ENCODE measurements at places on chromosomes 4 and X.

DNA sequence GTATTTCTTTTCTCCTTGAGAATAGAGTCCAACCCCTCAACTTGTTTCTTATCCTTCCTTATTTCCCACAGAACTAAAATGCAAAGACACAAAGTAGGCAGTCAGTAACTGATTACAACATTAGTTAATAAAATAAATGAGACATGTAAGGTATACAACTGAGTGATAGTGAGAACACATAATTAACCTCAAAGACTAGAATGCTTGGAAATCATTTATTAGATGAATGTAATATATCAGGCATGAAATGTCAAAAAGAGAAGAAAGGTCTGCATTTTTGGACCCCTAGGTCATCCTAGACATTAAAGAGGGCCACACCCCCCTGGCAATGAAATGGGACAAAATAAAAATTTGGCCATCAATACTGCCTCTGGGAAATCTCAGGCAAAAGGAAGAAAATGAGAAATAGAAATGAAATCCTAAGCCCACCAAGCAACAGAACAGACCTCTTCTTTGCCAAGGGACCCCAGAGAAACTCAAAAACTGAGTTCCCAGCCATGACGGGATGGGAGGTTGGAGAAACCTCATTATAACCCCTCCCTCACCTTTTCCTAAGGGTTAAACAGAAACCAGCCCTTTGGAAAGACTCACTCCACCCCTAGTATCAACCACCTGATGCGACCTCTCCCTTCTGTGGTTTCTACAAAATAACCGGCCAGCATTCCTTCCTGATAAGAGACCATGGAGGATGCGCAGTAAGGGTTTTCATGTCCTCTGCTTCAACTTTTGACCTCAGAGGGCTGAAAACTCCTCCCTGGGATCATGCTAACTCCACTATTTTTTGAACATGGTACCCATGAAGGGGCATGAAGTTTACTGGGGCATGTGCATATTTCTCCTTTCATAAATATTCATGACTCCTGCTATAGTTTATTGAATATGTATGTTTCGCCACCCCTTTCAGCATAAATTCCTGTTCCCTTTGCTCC is 90.0 kb upstream of the EXOC1L start:
- DNase-seq, result no peak

- no peak for DNase-seq
Measured at GRCh38 chrX:73916489-73916888, 353.5 kb downstream of the CHIC1 start.

DNA sequence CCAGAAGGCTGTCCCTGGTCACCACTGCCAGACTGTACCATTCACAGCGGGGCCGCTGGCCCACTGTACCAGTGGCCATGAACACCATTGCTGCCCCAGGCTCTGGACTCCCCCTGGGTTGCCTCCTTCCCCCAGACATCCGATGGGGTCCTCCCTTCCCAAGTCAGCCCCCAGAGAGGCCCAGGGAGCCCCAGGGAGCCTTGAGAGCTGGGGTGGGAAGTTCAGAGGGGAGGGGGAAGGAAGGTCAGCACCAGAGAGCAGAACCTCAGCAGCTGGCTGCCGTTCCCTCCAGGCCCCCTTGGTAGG is 441 bp upstream of the ARHGAP4 start:
- no peak for DNase-seq

GRCh38 chr4:25927361-25928195 is 13.6 kb downstream of the SMIM20 start:
- DNase-seq, result no peak

DNA sequence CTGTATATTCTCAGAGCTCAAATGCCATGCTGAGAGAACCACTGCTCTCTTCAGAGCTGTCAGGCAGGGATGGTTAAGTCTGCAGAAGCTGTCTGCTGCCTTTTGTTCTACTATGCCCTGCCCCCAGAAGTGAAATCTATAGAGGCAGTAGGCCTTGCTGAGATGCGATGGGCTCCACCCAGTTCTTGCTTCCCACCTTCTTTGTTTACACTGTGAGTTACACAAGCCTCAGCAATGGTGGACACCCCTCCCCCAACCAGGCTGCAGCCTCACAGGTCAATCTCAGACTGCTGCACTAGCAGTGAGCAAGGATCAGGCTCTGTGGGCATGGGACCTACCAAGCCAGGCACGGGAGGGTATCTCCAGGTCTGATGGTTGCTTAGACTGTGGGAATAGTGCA is 271.6 kb downstream of the CENPC start:
- no peak for DNase-seq

DNA sequence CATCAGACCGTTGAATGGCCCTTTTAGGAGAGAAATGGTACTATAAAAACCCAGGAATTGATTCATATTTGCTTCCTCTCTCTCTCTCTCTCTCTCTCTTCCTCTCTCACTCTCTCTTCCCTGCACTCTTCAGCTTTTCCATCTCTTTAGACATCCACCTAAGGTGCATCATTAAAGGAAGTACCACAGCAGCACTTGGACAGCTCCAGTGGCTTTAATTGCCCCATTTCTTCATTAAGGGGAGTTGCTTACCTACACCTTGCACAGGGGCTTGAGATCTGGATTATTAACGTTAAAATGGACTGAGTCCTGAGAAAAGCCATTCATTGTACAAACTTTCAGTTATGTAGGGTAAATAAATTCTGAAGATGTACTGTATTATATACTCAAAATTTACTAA is 323.6 kb downstream of the AFF2 start:
- DNase-seq, result no peak

- DNase-seq, result no peak
Measured at GRCh38 chr4:143882892-143883291, 22.5 kb downstream of the GYPE start.

- no peak for DNase-seq
Measured at GRCh38 chr4:135732448-135732847, 1530.9 kb upstream of the PABPC4L start.

DNA sequence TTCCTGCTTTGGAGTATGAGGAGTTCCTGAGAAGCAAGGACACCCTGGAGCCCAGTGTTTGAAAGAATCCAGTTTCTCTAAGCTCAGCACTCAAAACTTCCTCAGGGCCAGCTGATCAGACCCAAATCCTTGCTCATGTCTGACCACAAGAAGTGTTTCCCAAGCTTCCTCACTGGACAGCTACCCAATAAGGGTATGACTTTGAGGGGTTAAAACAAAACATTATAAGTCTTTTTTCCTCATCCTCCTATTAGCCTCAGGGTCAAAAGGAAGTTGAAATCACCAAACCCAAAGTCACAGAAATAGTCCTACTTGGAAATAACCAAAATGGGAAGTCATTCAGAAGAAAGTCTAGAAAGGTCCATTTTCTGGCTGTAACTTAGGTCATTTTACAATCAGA is 13.7 kb downstream of the ZBTB33 start:
- no peak for DNase-seq

- DNase-seq, result no peak
Measured at GRCh38 chr4:186264660-186265059, 1.3 kb upstream of the F11 start.

GRCh38 chr4:67581208-67581857 is 22.8 kb downstream of the STAP1 start:
- DNase-seq, result no peak

- no peak for DNase-seq
Measured at GRCh38 chr4:153296040-153296823, 48.3 kb upstream of the MND1 start.

- DNase-seq, result no peak
Measured at GRCh38 chr4:156939801-156940200, 31.8 kb downstream of the PDGFC start.

DNA sequence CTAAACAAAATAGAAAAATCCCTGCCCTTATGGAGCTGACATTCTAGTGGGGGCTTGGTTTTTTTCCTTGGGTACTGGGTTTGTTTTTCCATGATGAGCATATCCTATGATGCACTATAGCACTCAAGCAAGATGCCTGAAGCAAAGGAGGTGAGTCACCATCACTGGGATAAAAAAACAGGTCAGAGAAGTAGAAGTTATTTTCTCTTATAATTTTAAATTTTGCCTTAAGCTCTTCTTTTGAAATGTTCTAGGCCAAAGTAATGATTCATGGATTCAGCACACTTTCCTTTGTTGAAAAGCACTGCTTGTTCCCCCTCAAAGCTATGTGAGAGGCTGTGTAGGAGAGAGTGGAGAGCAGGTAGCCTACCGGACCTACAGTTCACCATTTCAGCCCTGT is 15.2 kb upstream of the CXCL2 start:
- DNase-seq, result no peak

- DNase-seq, result no peak
Measured at GRCh38 chr4:39353478-39354253, 12.5 kb downstream of the RFC1 start.

DNA sequence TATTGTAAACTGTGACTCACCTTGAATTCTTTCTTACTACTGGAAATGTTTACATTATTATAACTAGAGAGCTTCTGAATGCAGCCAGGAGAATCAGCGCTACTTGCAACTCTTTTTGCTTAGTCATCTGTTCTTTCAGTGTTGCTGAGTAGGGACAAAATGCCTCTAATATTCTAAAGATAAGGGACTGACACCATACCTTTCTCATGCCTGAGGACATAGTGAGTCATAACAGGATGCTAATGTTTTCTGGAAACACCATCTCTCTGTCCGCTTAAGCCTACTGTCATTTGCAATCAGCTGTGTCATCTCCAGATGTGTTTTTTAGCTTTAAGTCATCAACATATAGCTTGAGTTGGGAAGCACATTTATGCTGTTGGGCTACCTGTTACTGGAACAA is 108.3 kb downstream of the QRFPR start:
- DNase-seq, result no peak

DNA sequence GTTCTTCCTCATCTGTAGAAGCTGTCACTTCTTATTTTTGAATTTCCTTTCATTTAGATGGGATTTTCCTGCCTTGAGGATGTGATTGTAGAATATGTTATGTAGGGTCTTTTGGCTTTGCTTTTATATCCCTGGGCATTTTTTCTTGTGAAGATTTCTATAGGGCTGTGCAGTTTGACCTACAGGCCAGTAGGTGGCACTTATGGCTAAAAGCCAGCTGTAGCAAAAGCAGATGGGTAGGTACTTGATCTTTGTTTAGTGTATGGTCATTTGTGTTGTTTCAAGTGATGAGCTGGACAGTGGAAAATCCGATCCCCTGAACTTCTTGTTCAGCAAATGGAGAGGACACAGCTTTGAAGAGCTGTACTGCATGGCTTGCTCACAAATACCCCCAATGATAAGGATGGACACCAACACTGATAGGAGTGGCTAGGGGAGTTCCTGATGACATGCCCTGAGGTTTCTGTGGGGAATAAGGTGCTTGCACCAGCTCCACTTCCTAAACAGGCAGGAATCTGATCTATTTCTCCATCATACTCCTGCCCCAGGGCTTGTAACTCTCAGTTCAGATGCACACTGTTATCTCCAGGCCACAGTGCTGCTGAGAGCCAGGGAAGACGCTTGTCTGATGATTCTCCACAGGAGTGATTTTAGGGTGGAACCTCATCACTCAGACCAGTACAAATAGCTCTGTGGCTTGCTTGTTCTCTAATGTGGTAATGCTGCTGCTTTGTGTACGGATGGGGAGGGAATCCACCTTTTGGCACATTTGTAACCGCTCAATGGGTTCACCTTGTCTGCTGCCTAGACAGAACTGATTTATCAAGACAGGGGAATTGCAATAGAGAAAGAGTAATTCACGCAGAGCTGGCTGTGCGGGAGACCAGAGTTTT is 417.1 kb upstream of the MAGEB16 start:
- DNase-seq, result peak; percentile 34

- no peak for DNase-seq
Measured at GRCh38 chr4:74316397-74316796, 8.1 kb downstream of the EPGN start.

GRCh38 chrX:22206781-22207180 is 65.9 kb upstream of the CBLL2 start:
- DNase-seq, result no peak

- no peak for DNase-seq
Measured at GRCh38 chr4:8330821-8331574, 61.4 kb downstream of the HTRA3 start.

DNA sequence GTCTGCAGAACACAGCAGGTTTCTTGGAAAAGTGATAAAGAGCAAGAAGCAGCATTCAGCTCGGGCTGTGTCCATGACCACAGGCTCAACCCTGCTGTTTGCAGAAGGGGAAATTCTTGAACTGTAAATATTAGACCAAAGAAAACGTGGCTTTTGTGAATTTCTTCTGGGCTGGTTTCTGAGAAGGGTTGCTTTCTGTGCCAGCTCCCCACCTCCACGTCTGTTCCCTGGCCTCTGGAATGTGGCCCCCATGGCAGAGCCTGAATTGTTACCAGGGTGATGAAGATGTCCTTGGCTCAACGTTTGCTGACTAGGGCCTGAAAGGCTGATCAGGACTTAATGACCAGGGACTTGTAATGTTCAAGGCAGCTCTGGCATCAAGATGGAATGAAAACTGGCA is 116.0 kb downstream of the CPEB2 start:
- DNase-seq, result no peak

DNA sequence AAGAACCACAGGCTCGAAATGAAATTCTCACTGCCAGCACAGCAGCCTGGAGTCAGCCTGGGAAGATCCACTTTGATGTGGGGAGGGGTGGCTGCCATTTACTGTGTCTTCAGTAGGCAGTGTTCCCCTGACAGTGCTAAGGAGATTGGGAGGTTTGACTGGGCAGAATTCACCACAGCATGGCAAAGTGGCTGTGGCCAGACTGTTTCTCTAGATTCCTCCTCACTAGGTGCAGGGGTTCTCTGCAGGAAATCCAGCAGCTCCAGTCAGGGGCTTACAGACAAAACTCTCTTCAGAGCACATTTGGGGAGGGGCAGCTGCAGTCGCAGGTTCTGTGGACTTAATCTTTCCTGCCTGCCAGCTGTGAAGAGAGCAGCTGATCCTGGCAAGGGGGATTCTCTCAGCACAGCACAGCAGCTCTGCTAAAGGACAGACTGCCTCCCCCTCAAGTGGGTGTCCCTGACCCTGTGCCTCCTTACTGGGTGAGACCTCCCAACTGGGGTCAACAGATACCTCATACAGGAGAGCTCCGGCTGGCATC is 1174.0 kb downstream of the RAPGEF2 start:
- no peak for DNase-seq

GRCh38 chrX:66684196-66684595 is 45.3 kb upstream of the EDA2R start:
- DNase-seq, result no peak

DNA sequence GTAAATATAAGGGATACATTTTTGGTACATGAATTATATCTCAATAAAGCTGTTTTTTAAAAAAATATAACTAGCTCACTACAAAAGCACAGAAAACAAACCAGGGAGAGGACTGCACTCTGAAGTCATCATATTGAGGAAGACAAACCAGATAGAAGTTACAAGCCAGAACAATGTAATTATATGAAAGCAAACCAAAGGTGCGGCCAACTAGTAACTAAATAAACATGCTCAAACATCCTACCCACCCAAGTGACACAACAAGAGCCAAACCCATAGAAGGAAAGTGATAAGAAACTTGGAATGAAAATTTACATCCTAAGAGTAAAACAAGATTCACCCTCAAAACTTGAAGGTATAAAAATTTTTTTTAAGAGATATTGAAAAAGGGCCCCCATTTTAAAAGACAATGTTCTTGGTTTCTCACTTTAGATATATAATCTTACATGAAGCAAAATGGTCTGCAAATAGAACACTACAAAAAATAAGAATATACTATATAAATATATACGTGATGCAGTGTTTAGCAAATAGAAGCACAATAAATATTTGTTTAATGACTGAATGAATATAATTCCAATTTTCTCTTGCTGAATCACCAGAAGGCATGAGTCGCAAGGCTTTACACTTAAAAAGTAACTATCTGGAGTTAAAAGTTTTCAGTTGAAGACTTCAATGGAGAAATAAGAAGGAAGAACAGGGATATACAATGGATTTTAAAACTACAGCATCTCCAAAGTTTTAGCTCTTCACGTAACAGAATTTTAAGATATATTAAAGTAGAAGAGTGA is 4.0 kb upstream of the SH3D19 start:
- no peak for DNase-seq

Data from NCI-H524 treated with DMSO at 0.1 percent for 48 hours (cell line).